ENCODE measurements at places on chromosomes 6 and 20. TPM values are rescaled to one million over a fixed set of nuclear protein-coding genes. Genes with fewer than 3 reads are reported as not detected.
A peak's percentile ranks its signal among the peaks of the same experiment; 100 is the strongest.

Gene OPRM1
- polyA plus RNA-seq, result not detected

Gene SIGLEC1
- polyA plus RNA-seq, result not detected

Gene MCM8
- polyA plus RNA-seq, result 0.35 TPM

Gene SLC12A5
- polyA plus RNA-seq, result not detected

DNA sequence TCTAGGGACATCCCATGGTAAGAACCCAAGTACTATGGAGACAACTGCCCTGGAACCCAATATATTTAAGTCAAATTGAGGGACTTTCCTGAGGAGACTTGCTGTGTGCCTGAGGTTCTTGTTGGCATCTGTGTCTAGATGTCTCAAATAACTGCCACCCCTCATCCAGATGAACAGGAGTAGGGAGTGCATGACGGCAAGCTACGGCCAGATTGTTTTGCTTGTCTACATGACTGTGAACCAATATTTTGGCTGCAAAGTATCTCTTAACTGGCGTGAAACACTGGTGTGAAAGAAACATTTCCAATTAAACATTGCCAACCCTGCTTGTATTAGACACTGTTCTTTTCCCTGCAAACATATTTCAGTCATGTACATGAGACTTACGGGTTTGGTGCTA, 52.4 kb upstream of the SIM1 start:
- DNase-seq, result no peak

DNA sequence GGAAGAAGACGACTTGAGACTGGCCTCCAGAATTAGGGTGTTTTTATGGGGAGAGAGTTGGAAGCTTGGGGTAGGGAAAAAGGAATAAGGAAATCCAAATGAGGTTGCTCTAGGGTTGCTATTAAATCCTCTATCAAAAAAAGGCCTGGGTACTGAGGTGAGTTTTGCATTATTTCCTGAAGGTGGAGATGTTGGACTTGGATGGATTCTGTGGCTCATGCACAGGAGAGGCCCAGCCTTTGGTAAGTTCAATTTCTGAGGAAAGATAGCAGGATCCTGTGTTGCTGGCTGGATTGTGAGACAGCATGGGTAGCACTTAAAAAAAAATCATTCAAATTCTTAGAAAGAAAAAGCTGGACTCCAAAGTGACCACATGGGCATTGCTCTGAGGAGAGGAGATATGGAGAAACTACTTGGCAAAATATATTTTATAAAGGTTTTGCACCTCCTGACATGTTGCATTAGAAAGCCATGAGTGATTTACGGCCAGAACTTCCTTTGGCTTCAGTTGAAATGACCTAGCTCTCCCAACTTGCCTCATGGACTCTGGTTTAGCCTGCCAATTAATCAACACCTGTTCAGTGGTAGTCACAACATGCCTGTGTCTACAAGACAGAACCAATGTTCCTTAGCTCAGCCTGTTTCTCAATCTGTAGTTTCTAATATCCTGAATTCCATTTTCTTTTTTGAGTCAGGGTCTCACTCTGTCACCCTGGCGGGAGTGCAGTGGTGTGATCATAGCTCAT, 152.1 kb upstream of the RALGAPA2 start:
- no peak for DNase-seq

DNA sequence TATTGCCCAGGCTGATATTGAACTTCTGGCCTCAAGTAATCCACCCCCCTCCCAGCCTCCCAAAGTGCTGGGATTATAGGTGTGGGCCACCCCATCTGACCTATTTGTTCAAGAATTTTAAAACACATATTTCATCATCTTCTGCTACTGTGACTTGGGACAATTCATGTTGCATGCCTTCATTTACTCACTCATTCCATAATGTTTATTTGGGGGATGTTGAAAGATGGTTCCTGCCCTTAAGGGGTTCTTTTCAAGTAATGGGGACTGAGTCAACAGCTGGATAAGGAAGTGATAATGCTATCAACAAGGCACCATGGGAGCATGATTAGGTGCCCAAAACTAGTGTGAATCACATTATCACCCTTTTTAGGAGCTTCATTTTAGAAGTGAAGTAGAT, 62.0 kb downstream of the CRYBG1 start:
- no peak for DNase-seq

DNA sequence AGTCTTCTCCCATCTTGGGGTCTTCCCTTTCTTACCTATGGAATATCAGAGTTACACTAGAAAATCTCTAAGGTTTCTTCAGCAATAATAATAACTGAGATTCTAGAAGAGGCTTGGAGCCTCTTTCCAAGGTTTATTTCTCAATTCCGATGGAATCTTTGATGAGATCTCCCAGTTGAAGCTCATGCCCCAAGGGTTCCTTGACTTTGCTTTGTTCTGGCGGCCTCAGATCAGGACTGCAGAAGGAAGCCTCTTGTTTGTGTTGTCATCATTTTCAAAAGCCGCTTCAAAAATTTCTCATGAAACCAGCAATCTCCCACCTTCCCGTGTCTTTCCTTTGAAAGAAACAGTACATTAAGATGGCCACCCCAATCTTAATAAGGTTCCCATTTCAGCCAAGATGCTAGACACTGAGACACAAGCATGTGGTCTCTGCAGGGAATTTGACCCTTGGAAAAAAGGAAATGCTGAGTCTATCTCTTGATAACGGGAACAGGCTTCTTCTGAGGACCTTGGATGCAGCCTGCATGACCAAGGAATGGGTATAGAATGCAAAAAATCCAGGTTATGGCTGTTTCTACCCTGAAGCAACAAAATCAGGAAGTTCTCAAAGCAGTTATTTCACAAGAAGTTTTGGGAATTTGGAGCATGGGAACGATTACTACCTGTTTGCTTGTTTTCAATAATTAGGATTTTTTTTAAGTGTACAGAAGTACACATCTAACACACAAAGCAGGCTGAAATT, 141.6 kb downstream of the CD24 start:
- DNase-seq, result no peak

- no peak for DNase-seq
Measured at GRCh38 chr6:47992809-47993208, 118.2 kb downstream of the PTCHD4 start.

GRCh38 chr6:20217891-20218290, 5.6 kb upstream of the MBOAT1 start:
- DNase-seq, result no peak

- no peak for DNase-seq
Measured at GRCh38 chr6:106858653-106859092, 115.9 kb downstream of the CD24 start.

- DNase-seq, result no peak
Measured at GRCh38 chr6:104686550-104687175, 173.1 kb downstream of the HACE1 start.

DNA sequence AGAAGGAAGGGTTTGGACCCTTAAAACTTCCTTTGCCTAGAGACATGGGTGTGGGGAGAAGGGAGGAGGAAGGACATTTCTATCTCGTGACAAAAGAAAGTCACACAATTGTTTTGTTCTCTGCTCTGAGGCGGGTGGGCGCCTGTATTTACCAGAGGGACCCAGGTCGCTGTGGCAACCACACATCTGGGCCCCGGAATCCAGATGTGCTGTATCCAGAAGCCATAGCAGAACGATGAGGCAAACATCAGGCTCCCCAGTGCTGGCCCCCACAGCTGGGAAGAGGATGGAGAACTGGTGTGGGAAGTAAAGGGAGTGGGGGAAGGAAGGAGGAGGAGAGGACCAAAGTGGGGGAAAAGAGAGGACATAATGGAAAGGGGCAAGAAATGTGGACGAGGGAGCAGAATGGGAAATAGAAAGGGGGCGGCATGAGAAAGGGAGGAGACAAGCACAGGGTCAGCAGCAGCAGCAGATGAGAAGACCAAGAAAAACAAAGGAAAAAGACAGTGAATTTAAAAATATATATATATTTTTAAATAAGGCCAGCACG, 3.4 kb upstream of the TNXB start:
- DNase-seq, result no peak

- peak; percentile 74 for DNase-seq
Measured at GRCh38 chr20:17610566-17611289, 40.9 kb downstream of the DSTN start.

DNA sequence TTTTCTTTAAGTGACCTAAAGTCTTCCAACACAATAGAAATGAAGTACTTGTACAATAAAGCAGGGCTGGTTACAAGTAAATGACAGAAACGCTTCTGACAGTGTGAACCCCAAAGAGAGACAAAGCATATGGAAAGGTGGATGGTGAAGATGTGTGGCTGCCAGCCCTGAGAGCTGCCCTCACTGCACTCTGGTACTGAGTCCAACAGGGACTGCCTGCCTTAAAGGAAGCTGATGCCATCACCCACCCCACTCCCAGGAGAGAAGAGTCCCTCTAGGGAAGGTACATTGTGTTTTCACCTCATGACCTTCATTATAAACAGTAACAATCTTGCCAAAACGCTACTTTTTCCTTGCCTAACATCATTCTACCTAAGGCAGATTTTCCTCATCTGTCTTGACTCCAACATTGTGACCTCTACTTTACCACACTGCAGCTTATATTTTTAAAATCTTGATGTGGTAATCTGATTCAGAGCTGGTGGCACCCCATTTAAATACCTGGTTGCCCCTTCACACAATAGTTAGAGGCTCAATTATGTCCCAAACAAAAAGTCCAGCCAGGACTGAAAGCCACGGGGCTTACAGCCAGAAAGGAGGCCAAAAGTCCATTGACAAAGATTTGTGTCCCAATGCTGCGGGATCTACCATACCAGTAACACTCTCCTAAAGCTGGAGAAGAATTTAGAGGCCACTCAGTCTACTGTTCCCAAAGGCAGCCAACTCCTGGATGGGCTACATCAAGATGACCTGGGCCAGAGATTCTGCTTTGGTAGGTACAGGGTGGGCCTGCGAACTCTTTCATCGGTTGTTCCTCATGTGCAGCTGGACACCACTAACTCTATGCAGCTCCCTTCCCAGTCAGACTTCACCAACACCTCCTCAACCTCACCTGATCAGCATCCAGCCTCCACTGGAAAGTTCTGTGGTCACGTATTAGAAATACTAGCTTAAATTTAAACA, 4.4 kb downstream of the APMAP start:
- no peak for DNase-seq
